Stimulated activated CD8-positive, alpha-beta memory T cell treated with anti-CD3 and anti-CD28 coated beads, Interleukin-12 subunit alpha, Interleukin-12 subunit beta, amount 100 ng/mL, for 4 hours (primary cell): ENCODE measurements at places on chromosomes 2 and 18.

- DNase-seq, result no peak
Measured at GRCh38 chr2:53018825-53019425, 748.7 kb upstream of the CHAC2 start.

DNA sequence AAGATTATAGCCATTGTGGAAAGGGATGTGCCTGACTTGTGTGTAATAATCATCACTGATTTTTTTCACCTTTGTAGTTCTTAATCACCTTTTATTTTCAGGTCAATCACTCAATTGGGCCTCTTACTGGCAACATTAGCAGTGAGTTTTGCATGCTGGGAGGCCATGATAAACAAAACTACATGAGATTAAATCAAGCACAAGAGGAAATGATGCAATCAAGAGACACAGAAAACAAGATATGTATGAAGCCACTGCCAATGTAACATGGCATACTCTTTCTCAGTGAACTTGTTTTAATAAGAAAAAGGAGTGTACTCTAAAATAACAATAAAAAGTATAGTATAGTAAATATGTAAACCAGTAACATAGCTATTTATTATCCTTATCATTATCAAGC, 69.9 kb upstream of the FSIP2 start:
- no peak for DNase-seq

DNA sequence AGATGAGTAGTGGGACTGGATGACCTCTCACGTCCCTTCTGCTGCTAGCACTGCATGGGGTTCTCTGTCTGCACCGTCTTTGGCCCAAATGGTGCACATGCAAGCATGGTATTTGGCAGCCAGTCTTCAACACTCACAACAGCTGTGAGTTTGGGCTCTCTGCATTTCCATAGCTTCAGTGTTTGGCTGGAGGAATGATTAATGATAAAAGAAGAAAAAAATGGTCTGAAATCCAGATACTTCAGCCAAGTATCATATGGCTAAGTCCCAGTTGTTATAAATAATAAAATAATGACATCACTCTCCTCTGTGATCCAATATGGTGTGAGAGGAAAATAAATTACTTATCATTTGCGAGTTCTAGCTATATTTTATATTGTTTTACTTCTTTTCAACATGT, 173.3 kb downstream of the DCDC2C start:
- no peak for DNase-seq

DNA sequence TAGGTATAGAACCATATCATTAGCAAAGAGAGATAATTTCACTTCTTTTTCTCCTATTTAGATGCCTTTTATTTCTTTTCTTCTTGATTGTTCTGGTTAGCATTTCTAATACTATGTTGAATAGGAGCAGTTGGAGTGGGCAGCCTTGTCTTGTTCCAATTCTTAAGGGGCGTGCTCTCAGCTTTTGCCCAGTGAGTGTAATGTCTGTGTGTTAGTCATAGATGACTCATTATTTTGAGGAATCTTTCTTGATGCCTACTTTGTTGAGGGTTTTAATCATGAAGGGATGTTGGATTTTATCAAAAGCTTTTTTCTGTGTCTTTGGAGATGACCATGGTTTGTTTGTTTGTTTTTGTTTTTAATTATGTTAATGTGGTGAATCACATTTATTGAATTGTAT, 1453.1 kb upstream of the SLC39A10 start:
- no peak for DNase-seq

DNA sequence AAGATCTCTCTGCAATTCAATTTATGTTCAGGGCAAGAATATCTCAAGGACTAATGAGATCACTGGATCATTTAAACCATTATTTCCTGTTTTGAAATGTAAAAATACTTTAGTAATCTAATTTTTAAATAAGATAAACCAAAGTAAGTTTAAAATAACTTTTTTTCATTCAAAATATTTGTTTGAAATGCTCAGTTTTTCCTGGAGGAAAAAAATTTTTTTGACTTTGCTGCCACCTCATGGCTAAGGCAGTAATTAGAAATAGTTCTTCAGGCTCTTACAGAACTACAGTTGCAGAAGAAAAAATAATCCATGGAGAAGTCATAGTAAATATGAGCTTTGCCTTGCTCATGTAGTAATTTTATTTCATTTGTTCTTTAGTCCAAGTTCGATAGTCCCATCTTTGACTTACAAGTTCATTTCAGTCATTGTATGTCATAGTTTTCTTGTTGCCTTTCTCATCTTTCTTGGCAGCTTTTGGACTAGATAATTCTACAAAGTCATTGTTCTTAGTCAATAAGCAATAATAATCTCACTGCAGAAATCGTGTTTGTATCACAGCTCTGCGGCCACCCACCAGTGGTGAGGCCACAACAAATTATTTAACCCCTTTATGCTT, 127.4 kb downstream of the DPP4 start:
- no peak for DNase-seq

DNA sequence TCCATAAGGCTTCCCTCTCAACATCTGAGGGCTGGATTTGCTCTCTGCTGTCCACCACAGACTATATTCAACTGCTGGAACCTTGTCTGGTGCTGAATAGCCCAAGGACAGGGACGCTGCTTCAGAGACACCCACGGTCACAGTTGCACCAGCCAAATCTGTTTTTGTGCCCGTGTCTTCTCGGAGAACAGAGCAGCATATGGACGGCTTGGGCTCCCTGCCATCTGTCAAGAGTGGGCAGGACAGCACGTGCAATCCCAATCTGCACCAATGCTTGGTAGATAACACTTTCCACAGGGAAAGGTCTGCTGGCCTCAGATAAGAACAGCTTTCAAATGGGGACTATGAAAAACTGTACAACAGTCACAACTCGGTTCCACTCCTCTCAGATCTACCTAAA, 466.1 kb downstream of the TGIF1 start:
- DNase-seq, result no peak

- no peak for DNase-seq
Measured at GRCh38 chr2:138877421-138877820, 97.2 kb upstream of the NXPH2 start.

DNA sequence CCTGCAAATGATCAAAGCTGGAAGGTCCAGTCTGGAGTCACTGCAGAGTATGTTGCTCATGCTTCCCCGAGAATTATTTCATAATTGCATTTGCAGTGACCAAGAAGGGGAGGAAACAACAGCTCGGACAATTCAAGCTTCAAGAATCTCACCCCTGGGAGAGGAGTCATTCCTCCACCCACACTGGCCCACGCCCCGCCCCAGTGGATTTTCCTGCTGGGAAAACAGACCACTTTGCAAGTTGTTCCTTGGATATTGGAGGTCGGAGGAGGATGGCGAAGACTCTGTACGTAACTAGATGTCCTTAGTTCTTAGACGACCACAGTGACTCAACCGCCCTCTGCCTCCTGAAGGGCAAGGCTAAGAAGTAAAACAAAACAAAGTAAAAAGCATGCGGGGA, 159.4 kb downstream of the TPO start:
- no peak for DNase-seq
